Transverse colon (tissue), 4 donors: ENCODE measurements at places on chromosomes 11 and 22.
A peak's percentile ranks its signal among the peaks of the same experiment; 100 is the strongest.

DNA sequence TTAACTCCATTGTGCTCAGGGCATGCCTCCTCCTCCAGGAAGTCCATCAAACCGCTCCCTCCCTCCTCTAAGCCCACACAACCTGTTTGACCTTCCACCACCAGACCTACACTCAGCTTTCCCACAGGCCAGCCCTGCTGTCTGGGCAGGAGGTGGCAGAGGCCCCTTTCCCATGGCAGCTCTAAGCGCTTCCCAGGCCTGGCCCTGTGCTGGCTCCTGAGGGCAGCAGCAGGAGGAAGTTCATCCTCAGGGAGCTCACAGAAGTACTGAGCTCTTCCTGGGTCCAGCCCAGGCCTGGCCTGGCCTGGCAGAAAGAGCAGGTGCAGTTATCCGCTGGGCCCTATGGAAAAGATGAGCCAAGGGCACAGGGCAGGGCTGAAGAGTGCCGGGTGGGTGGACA lies 31.4 kb downstream of the ARAP1 start:
- H3K4me3 ChIP-seq, result peak overlapping the region; percentile 81
- peak overlapping the region; percentile 92 for H3K27ac ChIP-seq
- no peak for DNase-seq
- no peaks in the 10 kb centered on the region for H3K36me3 ChIP-seq
- no peaks in the 10 kb centered on the region for H3K27me3 ChIP-seq
- H3K4me1 ChIP-seq, result peaks cover 62% of the 10 kb centered on the region

GRCh38 chr11:78261828-78262227 lies 73.1 kb downstream of the USP35 start:
- H3K27me3 ChIP-seq, result no peaks in the 10 kb centered on the region
- H3K27ac ChIP-seq, result no peak overlapping the region
- no peak overlapping the region for H3K4me3 ChIP-seq
- DNase-seq, result no peak
- H3K4me1 ChIP-seq, result peaks cover 7% of the 10 kb centered on the region
- H3K36me3 ChIP-seq, result no peaks in the 10 kb centered on the region

DNA sequence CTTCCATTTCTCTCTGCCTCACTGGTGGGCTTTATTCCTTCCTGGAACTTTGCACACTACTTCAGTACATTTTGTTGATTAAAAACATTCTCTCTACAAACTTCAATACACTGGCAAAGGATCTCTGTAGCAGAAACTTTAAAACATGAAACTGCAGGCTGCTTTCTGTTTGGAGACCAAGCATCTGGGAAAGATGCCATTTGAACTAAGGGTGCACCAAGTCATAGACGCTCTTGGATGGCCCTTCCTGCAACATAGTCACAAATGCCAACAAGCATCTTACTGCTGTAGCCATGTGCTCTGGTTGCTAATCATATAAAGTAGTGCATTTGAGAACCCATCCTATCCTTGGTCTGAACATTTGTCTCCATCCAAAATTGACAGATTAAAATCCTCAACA lies 56.4 kb downstream of the SNX19 start:
- no peaks in the 10 kb centered on the region for H3K36me3 ChIP-seq
- no peak for DNase-seq
- no peaks in the 10 kb centered on the region for H3K4me1 ChIP-seq

DNA sequence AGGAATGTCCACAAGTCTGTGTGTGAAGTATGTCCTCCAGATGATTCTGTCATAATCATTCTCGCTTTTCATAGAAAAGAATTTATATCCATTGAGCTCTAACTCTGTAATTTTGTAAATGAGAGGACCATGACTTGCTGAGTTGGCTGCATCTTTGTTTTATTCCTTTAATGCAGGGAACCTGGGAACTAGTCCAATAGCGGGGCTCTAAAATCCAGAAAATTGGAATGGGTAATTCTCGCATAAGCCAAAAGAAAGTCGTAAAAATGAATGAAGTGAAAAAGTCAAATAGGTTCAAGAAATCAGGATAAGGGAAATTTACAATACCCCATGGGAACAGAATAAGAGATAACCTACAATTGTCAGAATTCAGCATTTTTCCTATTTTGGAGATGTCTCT lies 232.5 kb downstream of the RAB38 start:
- H3K36me3 ChIP-seq, result no peaks in the 10 kb centered on the region
- H3K27me3 ChIP-seq, result no peaks in the 10 kb centered on the region
- no peak for DNase-seq

DNA sequence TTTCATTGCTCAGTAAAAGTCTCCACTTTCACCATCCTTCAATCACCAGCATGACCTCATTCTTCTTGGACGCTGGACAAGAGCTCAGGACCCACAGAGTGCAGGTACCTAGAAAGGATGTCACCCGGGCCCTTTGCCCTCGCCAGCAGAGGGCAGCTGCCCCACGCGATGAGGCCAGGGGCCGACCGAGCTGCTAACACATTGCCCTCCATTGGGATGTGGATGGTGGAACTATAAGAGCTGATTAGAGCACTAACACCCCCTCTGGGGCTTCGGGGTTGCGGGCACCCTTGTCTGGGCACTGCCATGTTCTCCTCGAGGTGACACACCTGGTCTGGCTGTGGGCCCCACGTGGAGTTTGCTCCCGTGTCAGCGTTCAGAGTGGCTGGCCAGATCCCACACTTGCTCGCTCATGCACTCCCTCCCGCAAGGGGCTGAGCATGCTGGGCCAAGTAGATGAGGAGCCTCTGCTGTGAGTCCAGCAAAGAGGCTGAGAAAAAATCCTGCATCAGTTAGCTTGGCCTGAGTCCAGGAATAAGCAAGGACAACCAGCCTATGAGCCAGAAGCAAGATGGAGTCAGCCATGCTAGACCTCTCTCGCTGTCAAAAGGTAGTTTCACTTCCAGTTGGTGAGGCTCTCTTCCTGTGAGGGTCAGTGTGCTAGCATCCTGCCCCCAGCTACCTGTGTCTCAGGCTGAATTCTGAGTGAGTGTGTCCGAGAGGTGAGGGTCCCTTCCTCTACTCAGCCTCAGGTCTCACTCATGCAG lies 9.8 kb downstream of the KRTAP5-6 start:
- DNase-seq, result no peak
- peaks cover 49% of the 10 kb centered on the region for H3K27me3 ChIP-seq
- no peaks in the 10 kb centered on the region for H3K4me1 ChIP-seq
- no peak overlapping the region for H3K27ac ChIP-seq

DNA sequence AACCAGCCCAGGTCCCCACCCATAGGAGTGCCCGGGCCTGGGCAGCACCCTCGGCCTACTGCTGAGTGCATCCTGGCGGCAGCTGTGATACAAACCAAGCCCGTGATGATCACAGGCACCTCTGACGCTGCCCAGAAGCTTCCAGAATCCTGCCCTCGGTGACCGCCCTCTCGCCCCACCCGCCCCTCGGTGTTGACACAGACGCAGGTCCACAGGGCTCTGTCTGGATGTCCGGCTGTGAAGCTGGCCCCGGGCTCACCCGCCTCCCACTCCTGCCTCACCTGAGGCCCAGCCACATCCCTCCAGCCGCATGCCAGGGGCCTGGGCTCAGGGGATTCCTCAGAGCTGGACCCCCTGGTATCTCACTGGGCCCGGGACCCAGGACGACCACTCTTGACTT lies 191.0 kb downstream of the BRD1 start:
- H3K4me1 ChIP-seq, result no peaks in the 10 kb centered on the region
- no peaks in the 10 kb centered on the region for H3K36me3 ChIP-seq
- no peak for DNase-seq
- no peak overlapping the region for H3K27ac ChIP-seq

DNA sequence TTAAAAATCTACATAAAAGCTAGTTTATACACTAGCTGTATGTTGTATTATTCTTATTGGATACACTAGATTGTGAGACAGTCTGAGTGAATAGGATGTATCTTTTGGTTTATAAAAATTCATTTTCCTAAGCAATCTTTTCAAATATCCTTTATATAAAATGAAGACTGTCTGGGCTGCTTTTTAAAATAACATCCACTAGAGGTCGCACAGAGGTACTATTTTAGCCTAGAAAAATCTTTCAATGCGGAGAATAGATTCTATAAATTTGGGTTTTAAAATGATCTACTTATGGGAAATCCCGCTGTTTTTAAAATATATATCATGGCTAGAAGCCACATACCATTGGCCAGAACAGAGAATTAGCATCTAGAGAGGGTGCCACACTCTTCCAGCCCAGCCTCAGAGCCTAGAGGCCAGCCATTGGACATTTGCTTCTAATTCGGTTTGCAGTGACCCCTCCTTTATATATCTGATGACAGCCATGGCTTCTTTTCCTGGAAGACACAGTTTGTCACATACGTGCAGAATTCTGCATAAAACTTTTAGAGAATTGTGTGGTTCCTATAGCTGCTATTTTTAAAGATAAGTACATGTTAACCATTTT lies 7.3 kb downstream of the C11orf97 start:
- H3K36me3 ChIP-seq, result no peaks in the 10 kb centered on the region
- H3K27ac ChIP-seq, result no peak overlapping the region
- no peaks in the 10 kb centered on the region for H3K4me1 ChIP-seq

- H3K4me3 ChIP-seq, result no peak overlapping the region
- H3K27me3 ChIP-seq, result no peaks in the 10 kb centered on the region
- peaks cover 3% of the 10 kb centered on the region for H3K4me1 ChIP-seq
- H3K27ac ChIP-seq, result peak overlapping the region; percentile 30
- no peak for DNase-seq
- no peaks in the 10 kb centered on the region for H3K36me3 ChIP-seq
Observed at GRCh38 chr11:57213342-57214097, 23.5 kb downstream of the APLNR start.

GRCh38 chr22:26485013-26485412 lies 1.3 kb downstream of the SRRD start:
- peaks cover 4% of the 10 kb centered on the region for H3K36me3 ChIP-seq
- no peaks in the 10 kb centered on the region for H3K27me3 ChIP-seq
- peaks cover 50% of the 10 kb centered on the region for H3K4me1 ChIP-seq
- no peak for DNase-seq
- H3K4me3 ChIP-seq, result no peak overlapping the region

GRCh38 chr22:39021552-39022250 lies 774 bp downstream of the APOBEC3D start:
- H3K36me3 ChIP-seq, result no peaks in the 10 kb centered on the region
- H3K4me1 ChIP-seq, result peaks cover 19% of the 10 kb centered on the region
- H3K4me3 ChIP-seq, result peak overlapping the region; percentile 61
- no peaks in the 10 kb centered on the region for H3K27me3 ChIP-seq

DNA sequence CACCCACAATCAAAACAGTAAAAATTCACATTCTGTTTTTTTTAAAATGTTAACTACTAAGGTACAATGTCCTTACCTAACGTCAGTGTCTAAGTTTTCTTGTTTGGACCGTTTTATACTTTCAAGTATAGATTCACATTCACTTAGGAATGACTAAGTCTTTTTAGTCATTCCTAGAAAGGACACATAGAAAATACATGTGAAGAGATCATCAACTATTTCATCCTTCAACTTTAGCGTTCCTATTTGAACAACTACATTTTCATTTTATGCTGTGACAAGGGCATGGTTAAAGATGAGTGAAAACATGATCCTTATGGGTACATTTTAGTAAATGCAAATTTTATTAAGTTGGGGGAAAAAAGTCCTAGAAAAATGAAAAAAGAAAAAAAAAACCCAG lies 62.8 kb downstream of the DDX10 start:
- H3K4me1 ChIP-seq, result no peaks in the 10 kb centered on the region
- no peak for DNase-seq
- no peaks in the 10 kb centered on the region for H3K27me3 ChIP-seq
- no peak overlapping the region for H3K27ac ChIP-seq
- no peak overlapping the region for H3K4me3 ChIP-seq

- peaks cover 29% of the 10 kb centered on the region for H3K4me1 ChIP-seq
- no peaks in the 10 kb centered on the region for H3K27me3 ChIP-seq
- no peak overlapping the region for H3K27ac ChIP-seq
Observed at GRCh38 chr22:39130152-39130704, 22.3 kb downstream of the CBX7 start.

- no peaks in the 10 kb centered on the region for H3K36me3 ChIP-seq
- H3K4me3 ChIP-seq, result no peak overlapping the region
- no peak overlapping the region for H3K27ac ChIP-seq
- H3K27me3 ChIP-seq, result no peaks in the 10 kb centered on the region
- H3K4me1 ChIP-seq, result no peaks in the 10 kb centered on the region
Observed at GRCh38 chr11:79419120-79419519, 21.7 kb downstream of the TENM4 start.

DNA sequence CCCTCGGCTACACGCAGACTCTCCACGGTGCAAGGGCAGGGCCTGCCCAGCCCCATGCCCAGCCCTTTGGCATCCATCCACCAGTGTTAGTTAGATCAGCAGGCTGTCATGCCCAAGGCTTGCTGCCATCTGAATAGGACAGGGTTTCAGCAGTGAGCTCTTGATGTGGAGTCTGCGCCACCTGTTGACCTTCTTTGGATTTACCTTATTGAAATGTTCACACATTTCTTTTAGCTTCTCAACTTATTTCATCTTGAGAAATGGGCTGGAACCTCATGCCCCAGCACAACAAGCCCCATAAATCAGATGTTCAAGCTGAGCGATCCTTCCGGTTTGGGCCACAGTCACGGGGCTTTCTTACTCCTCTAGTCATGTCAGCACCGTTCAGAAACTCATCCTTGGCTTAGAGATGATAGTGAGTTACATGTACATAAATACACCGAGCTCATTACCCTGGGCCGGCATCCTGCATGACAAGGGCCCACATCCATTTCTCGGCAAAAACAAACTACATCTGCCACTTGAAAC lies 61.7 kb downstream of the PARVB start:
- H3K27ac ChIP-seq, result peak overlapping the region; percentile 54
- peak; percentile 72 for DNase-seq
- no peaks in the 10 kb centered on the region for H3K36me3 ChIP-seq
- no peak overlapping the region for H3K4me3 ChIP-seq
- peaks cover 11% of the 10 kb centered on the region for H3K4me1 ChIP-seq

DNA sequence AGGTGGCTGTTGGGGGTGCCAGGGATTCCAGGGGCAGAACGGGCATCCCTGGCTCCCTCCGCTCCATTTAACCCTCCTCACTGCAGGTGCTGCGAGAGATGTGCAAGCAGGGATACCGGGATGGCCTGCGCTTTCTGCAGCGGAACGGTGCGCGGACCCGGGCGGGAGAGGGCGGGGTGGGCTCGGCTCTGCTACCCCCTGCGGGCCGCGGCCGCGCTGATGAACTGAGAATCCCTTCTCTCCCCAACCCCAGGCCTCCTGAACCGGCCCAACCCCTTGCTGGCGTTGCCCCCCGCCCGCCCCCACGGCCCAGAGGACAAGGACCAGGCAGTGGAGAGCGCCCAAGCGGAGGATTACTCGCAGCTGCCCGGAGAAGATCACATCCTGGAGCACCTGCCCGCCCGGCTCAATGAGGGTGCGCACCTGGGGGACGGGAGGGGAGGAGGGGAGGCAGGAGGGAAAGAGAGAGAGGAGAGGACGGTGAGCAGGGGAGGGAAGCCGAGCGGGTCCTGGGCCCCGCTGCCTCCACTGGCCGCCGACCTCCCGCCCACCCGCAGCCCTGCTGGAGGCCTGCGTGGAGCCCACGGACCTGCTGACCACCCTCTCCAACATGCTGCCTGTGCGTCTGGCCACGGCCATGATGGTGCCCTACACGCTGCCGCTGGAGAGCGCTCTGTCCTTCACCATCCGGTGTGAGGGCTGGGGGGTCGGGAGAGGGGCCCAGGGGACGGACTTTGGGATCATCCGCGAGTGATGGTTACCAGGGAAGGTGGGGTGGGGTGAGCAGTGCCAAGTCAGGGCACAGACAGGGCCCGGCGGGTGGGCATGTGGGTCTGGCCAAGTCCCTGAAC lies 4.1 kb upstream of the CRACR2B start:
- no peak for DNase-seq
- H3K36me3 ChIP-seq, result no peaks in the 10 kb centered on the region
- H3K4me3 ChIP-seq, result no peak overlapping the region
- peaks cover 36% of the 10 kb centered on the region for H3K27me3 ChIP-seq
- H3K4me1 ChIP-seq, result peaks cover 75% of the 10 kb centered on the region

GRCh38 chr22:47460176-47460575 lies 697.7 kb downstream of the TBC1D22A start:
- H3K27me3 ChIP-seq, result no peaks in the 10 kb centered on the region
- no peak for DNase-seq
- no peaks in the 10 kb centered on the region for H3K4me1 ChIP-seq
- no peaks in the 10 kb centered on the region for H3K36me3 ChIP-seq
- no peak overlapping the region for H3K27ac ChIP-seq
